ENCODE measurements at places on chromosomes 11 and 22.

DNA sequence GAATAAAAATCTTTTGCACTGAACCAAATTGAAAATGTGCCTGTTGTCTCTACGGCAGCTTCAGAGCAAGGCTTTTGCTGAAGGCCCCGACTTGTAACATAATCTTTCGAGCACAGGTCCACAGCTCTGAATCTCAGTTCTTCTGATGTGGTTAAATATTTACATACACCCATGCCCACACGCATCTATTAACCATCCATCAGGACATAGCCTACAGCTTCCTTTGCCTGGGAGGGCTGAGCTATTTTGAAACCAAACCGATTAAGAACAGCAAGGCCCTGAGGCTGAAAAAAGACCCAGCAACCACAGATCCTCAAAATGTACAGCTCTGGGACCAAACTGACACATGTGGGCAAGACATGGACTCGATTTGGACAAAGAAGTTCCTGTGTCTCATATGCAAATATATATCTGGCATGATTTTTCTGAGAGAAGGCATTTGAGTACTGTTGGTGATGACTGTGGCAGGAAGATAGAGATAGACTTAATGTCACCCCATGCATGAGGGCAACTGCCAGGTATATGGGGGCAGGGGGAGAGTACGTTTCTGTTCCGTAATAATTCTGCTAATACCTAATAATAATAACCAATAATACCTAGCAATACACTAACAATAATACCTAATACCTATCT, 322.7 kb upstream of the PLET1 start:
- DNase-seq, result no peak

GRCh38 chr11:123719452-123719851, 22.0 kb downstream of the ZNF202 start:
- no peak for DNase-seq

DNA sequence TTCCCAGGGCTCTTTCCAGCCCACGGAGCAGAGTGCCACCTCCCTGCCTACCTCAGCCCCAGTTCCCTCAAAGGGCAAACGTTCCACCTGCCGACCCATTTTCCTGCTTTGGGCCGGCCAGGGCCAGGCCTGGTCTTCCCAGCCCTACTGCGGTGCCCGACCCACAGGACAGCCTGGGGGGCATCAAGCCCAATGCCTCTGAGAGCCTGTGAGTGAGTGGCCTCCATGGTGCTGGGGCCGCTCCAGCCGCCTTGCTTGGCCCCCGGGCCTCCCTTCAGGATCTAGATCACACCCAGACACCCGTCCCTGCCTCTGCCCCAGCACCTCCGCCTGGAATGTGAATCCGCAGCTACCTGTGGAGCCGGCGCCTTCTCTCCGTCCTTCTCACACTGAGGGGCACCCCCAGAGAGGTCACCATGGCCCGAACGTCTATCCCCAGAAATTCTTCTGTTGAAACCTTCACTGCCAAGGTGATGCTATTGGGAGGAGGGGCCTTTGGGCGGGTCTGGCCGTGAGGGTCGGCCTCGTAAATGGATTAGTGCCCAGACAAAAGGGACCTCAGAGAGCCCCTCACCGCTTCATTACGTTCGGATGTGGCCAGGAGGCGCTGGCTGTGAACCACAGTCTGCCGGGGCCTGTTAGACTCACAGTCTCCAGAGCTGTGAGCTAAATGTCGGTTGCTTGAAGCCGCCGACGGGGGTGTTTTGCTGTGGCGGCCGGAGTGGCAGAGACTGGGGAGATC, 36.2 kb upstream of the BRSK2 start:
- no peak for DNase-seq

- DNase-seq, result no peak
These were observed 123.7 kb upstream of the HSD17B12 start for GRCh38 chr11:43556612-43557375.

- no peak for DNase-seq
These were observed 6.8 kb downstream of the CCDC188 start for GRCh38 chr22:20143883-20144665.

- no peak for DNase-seq
These were observed 174.1 kb downstream of the ARHGAP42 start for GRCh38 chr11:100861212-100861611.

- DNase-seq, result no peak
These were observed 23.0 kb downstream of the APLNR start for GRCh38 chr11:57214098-57214417.

- DNase-seq, result no peak
These were observed 65.7 kb upstream of the PHOX2A start for GRCh38 chr11:72309641-72310040.

GRCh38 chr22:45548991-45549761, 46.5 kb downstream of the FBLN1 start:
- no peak for DNase-seq

DNA sequence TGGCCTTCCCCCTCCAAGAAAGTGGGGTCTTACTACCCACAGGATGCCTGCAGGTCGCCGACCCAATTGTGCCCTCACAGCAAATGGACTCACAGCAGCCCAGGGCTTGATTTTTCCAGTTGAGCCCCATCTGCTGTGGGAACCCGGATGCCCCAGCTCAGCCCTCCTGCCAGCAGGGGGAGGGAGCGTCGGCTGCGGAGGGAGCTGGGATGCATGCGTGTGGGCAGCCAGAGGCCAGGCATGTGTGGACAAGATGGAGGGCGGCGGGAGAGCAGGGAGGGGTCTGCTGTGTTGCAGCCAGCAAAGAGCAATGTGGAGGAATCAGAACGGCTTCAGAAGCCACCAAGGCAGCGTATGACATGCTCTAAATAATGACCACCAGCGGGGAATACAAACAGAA, 41.0 kb upstream of the EIF3D start:
- DNase-seq, result no peak

DNA sequence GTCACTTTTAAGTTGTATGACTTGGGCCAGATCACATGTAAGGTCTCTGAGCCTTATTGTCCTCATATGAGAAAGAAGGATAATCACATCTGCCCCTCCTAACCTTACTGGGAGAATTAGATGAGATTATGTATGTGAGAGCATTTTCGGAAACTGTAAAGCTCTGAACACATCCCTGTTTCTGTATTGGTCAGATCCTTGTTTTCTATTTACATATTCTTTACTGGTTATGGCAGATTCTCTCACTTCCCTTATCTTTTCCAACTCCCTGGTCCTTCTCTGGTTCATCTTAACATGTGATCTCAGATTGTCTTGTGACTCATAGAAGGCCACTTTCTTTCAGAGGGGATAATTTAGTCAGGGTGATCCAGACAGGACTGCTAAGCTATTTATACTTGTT, 41.8 kb downstream of the CCDC81 start:
- no peak for DNase-seq

DNA sequence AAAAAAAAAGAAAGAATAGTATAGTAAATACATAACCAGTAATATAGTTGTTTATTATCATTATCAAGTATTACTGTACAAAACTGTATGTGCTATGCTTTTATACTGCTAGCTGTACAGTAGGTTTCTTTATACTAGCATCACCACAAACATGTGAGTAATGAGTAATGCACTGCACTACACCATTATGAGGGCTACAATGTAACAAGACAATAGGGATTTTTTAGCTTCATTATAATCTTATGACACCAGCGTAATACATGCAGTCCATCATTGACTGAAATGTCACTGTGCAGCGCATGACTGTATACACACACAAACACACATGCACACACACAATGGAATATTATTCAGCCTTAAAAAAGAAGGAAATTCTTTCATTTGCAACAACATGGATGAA, 111.5 kb upstream of the ZBED5 start:
- DNase-seq, result no peak

- no peak for DNase-seq
These were observed 66.7 kb upstream of the MYEOV start for GRCh38 chr11:69227271-69227670.

DNA sequence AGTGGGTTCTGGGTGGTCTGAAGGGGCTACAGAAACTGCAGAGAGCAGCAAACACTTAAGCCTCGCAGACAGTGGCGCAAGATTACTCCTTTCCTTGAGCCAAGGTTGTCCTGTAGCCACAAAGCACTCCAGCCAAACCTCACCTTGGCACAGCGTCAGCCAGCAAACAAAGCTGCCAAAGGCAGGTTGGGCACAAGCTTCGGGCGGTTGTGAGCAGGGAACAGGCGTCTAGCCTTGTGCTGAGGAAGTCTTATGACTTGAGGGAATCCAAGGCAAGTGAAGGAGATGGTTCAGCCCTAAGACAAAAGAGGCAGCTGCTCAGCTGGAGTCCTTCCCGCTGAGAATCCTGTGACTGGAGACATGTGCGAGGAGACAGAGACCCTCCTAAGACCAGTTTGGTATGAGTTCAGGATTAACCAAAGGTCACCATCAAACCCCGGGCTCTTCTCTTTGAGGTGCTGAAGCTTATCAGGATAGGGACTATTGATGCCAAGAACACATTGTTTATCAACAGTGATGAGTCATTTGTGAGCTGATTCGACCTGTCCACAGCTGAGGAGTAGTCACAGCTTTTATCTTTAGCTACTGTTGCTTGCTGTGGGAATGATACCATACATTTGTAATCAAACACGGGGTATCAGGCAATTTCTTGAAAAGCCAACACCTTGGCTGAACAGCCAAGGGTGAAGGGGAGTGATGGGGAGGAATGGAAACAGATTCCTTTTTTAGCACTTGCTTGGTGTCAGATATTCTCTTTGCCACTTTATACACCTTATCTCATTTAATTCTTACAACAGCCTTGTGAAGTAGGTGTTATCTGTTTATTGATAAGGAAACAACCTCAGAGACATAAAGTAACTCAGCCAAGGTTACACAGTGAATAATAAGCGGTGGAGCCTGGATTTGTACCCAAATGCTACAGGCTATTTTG, 4.6 kb downstream of the ADM start:
- no peak for DNase-seq

GRCh38 chr22:48782326-48782725, 1045.3 kb downstream of the BRD1 start:
- DNase-seq, result no peak

GRCh38 chr11:61162092-61162941, 1.1 kb upstream of the VPS37C start:
- peak; percentile 24 for DNase-seq

- DNase-seq, result no peak
These were observed 7.7 kb downstream of the SLC25A18 start for GRCh38 chr22:17570851-17571631.

DNA sequence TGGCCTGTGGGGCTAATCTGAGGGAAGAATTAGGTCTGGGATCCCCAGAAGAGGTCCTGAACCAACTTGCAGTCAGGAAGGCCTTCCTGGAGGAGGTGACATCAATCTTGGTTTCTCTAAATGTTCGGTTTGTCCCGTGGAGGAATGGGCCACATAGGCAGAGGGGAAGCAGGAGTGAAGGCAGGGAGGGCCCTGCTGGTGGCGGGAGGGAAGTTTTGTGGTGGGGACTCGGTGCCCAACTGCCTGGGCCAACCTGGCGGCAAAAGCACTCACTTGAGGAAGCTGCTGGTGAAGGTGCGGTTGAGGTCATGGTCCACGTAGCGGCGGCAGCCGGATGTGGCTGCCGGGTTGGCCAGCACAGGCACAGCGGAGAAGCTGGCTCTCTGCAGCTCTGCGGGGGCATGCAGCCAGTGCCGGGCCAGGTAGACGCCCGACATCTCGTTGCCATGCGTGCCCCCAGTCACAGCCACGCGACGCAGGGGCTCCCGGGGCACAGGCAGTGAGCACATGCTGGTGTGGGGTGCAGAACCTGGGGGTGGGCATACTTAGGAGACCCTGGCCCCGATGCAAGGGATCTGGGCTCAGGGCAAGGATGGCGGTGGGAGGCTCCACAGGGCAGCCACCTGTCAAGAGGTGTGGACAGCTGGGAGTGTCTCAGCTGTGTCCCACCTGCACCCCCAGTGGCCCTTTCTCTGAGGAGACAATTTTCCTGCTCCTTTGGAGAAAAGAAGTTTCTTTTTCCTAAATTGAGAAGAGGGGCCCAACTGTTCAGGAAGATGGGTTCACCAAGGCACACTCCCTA, 3.8 kb downstream of the ACY3 start:
- DNase-seq, result peak; percentile 94
